Activated T-helper 1 cell treated with Interleukin-2 at 50 U/mL for 16 hours (primary cell): ENCODE measurements at places on chromosomes 6 and 20.

DNA sequence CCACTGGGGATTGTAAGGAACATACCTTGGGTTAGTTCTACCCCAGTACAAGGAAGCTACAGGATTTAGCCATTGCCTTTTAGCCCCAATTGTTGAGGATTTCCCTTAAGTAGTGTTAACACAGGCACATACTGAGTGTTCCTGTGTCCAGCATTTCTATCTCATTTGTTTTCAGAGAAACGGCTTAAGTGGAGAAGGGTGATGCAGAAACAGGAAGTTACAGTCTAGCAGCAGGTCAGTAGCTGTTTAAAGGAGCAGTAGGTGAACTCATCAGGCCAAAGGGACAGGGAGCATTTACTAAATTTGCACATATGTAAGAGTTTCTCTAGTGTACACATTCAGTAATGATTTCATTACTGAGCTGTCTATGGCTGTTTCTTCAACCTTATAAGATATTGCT, 644.2 kb upstream of the GJE1 start:
- DNase-seq = no peak

DNA sequence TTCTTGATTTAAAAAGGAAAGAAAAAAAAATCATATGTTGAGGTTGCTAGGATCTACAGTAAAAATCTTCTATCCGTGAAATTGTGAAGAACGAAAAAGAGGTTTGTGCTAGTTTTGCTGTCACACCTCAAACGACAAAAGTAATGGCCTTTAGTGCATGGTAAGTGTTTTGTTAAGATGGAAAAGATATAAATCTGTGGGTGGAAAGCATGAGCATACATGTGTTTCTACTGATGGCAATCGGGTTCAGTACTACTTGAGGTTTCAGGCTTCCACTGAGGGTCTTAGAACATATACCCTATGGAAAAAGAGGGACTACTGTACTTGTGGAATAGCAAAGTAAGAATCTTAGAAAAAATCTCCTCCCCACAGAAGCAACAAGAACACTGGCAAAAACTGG, 58.0 kb downstream of the AHI1 start:
- DNase-seq = no peak

GRCh38 chr6:110538416-110539160, 62.2 kb upstream of the SLC22A16 start:
- DNase-seq = no peak

- no peak for DNase-seq
These were observed 83.1 kb downstream of the GRM1 start for GRCh38 chr6:146111881-146112450.

DNA sequence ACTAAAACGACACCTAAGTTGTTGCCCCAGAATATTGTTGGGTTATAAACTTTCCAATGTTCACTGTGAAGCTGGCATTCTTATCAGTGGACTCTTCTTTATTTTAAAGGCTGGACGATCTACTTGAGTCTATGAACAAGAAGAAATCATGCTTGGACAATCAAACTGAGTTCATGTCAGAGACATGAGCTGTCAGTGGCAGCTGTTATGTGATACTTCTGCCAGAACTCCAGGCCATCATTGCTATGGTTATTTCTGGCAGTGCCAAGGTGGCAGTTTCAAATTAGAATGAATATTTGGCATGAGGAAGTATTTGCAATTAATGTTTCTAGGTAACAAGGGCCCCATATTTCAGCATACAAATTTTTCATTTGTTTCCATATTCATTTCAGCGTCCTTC, 417.3 kb downstream of the LMBRD1 start:
- no peak for DNase-seq

DNA sequence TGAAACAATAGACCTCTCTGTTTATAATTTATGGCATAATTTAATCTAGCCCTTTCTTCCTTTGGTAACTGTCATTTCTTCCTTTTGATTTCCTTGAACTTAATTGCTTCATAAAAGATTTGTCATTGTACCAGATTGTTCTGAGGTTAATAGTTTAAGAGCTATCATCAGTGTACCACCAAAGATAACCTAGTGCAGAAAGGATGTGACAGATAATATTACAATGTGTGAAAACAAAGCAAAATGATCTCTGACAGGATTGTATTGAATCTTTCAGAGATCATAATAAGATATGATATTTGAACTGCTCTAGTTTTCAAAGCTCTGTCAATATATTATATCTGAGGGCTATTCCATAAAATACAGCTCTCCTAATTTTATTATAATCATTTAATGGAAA, 132.1 kb upstream of the PTCHD4 start:
- DNase-seq = no peak

- no peak for DNase-seq
These were observed 1040.7 kb upstream of the ADGRB3 start for GRCh38 chr6:67594366-67594765.

- no peak for DNase-seq
These were observed 11.7 kb upstream of the ID1 start for GRCh38 chr20:31593221-31594001.

- DNase-seq = no peak
These were observed 738.6 kb upstream of the ADGRB3 start for GRCh38 chr6:67896476-67896875.

- DNase-seq = no peak
These were observed 28.1 kb upstream of the QKI start for GRCh38 chr6:163386329-163386908.

GRCh38 chr6:125922322-125922860, 34.2 kb upstream of the HINT3 start:
- no peak for DNase-seq
